ENCODE measurements at places on chromosomes 3 and 15.

DNA sequence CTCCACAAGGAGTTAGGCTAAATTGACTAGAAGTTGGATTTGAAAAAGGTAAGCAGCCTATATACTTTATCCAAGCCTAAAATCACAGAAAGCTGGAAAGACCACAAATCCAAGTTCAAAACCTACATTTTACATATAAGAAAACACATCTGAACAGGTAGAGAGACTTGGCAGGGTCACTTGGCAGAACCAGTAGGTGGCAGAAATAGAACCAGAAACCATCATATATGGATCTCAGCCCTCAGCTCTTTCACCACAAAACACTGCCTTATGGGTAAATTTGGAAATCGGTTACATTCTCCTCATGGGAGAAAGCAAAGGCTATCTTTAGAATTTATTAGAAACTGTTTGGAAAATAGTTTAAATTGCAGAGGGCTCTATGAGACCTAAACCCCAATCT lies 44.2 kb downstream of the MKRN2 start:
- ATAC-seq = no peak

DNA sequence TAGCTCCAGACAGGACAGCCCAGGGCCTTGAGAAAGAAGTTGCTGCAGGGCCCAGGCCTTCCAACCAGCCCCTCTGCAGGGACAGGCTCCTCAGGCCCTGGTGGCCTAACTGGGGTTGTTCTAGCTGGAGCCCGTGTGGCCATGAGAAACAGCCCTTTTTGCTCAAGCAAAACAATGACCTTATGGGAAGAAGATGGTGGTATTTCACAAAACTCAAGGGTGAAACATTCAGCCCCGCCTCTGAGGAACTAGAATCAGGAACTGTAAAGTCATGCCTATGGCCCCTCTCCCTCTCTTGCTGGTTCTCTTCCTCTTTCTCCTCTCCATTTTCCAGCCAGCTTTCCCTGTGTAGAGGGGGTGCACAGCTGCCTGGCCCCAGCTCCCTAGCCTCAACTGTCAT lies 273.3 kb downstream of the RPLP1 start:
- no peak for ATAC-seq

DNA sequence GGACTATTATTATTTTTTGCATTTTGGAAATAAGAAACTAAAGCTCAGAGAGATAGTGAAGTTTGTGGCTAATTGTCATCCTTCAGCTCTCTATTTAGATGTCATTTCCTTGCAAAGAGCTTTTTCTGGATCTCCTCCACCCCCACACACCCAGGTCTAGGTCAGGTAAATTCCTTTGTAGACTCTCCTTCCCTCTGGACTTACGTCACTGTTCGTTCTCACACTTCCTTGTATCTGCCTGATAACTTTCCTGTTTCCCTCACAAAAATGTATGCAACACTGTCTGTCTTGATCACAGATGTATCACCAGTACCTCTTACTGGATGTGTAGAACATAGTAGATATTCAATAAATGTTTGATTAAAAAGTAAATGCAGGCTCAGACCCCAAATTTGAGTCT lies 6.1 kb upstream of the MB21D2 start:
- no peak for ATAC-seq

- ATAC-seq = no peak
Observed at GRCh38 chr3:176950743-176951142, 246.5 kb downstream of the TBL1XR1 start.

GRCh38 chr3:197549261-197549885 lies 6.4 kb downstream of the BDH1 start:
- ATAC-seq = no peak

- ATAC-seq = peak; percentile 42
Observed at GRCh38 chr3:4983739-4984510, 4.7 kb downstream of the BHLHE40 start.

- ATAC-seq = peak; percentile 98
Observed at GRCh38 chr15:40743921-40744814, 10.9 kb downstream of the RMDN3 start.

DNA sequence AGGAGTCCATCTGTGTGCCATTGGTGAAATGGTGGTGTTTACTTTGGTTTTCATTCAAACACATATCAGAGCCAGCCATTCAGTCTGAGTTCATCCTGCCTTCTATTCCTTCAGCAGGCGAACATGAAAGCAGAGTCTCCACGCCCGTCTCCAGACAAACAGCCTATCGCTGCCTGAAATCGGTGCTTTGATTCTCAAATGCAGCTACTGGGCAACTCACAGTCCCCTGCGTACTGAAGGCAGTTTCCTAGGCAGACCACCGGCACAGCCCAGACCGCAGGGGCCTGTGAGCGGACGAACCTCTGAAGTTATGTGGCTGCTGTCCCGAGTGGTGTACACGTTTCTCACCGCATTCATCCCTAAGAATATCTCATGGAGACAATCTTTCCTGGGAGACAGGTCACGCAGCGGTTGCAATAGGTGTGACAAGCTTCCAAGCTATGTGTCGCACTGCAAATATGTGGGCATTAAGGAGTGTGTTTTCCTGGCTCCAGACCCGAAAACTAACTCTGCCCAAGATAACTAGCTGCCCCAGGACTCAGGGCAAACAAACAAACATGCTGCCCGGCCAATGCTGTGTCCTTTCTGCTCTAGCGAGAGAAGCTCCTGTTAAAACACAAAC lies 16.9 kb upstream of the RYR3 start:
- no peak for ATAC-seq

- ATAC-seq = no peak
Observed at GRCh38 chr3:27540231-27540630, 56.0 kb upstream of the SLC4A7 start.

GRCh38 chr15:57436961-57437360 lies 60.7 kb downstream of the CGNL1 start:
- no peak for ATAC-seq

DNA sequence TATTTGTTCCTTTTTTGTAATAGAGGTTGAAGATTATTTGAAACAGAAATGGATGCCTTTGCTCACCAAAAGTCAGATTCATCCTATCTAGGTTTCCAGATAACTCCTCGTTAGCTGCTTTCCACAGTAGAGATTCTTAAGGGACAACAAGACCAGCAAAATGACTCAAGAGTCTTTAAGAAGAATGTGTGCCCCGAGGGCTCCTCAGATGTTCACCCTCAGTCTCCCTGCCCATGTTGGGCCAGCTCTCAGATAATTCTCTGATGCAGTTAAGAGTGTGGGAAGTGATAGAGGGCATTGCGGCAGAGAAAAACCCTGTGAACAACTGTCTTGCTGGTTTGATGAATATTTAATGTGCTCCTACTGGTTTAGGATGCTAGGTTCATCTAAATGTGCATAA lies 251.1 kb downstream of the PTPRG start:
- no peak for ATAC-seq

- no peak for ATAC-seq
Observed at GRCh38 chr15:48855501-48856440, 22.2 kb upstream of the EID1 start.

GRCh38 chr15:71708741-71709140 lies 101.6 kb upstream of the NR2E3 start:
- ATAC-seq = no peak

DNA sequence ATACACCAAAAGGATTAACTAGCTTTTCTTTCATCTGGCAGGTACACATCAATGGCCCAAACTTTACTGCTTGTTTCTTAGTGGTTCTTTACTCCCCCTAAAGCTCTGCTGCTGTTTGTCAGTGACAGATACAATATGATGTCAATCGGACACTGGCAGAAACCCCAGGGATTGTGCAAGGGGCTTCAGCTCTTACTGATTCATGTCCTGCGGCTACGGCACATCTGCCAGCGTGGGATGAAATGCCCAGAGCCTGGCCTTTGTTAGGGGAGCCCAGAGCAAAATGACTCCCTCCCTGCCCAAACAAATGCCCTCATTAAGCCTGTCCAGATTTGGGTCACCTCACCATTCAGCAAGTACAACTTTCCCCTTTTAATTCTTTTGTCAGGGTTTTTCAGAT lies 28.3 kb downstream of the SRP14 start:
- no peak for ATAC-seq

GRCh38 chr3:13064159-13064868 lies 8.9 kb downstream of the IQSEC1 start:
- ATAC-seq = no peak

DNA sequence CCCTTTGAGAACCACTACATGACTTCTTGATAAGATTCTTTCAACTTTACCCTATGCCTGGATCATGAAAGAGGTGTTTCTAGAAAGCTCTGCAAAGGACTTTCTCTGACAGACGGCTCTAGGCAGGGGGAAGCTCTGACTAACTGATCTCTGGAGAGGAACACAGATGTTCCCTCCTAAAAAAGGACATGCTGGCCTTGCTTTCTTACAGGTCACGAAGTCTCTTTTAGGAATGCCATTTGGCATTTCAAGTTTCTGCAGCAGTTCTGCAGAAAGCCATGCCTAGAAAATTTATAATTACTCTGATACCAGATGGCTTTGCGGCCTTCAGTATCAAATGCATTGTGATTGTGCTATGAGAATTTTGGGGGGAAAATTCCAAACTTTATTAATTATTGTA lies 275.4 kb upstream of the CTDSPL start:
- ATAC-seq = no peak

DNA sequence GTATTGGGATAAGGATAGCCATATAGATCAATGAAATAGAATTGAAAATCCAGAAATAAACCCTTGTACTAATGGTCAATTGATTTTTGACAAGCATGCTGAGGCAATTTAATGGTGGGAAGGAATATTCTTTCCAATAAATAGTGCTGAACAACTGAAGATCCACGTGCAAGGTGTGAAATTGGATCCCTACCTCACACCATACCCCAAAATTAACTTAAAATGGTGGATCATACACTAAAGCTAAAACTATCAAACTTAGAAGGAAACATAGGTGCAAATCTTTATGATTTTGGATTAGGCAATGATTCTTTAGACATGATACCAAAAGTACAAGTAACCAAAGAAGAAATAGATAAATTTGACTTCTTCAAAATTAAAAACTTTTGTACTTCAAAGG lies 22.1 kb upstream of the SYNM start:
- no peak for ATAC-seq

GRCh38 chr15:51443282-51443914 lies 101.9 kb downstream of the GLDN start:
- no peak for ATAC-seq

GRCh38 chr3:157094751-157095480 lies 65.0 kb downstream of the CCNL1 start:
- no peak for ATAC-seq

DNA sequence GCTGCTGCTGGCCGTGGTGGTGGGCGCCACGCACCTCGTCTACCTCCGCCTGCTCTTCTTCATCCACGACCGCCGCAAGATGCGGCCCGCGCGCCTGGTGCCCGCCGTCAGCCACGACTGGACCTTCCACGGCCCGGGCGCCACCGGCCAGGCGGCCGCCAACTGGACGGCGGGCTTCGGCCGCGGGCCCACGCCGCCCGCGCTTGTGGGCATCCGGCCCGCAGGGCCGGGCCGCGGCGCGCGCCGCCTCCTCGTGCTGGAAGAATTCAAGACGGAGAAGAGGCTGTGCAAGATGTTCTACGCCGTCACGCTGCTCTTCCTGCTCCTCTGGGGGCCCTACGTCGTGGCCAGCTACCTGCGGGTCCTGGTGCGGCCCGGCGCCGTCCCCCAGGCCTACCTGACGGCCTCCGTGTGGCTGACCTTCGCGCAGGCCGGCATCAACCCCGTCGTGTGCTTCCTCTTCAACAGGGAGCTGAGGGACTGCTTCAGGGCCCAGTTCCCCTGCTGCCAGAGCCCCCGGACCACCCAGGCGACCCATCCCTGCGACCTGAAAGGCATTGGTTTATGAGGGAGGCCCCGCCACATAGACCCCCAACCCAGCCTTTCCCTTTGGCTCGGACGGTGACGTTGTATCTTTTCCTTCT lies 1.1 kb downstream of the GPR27 start:
- no peak for ATAC-seq

DNA sequence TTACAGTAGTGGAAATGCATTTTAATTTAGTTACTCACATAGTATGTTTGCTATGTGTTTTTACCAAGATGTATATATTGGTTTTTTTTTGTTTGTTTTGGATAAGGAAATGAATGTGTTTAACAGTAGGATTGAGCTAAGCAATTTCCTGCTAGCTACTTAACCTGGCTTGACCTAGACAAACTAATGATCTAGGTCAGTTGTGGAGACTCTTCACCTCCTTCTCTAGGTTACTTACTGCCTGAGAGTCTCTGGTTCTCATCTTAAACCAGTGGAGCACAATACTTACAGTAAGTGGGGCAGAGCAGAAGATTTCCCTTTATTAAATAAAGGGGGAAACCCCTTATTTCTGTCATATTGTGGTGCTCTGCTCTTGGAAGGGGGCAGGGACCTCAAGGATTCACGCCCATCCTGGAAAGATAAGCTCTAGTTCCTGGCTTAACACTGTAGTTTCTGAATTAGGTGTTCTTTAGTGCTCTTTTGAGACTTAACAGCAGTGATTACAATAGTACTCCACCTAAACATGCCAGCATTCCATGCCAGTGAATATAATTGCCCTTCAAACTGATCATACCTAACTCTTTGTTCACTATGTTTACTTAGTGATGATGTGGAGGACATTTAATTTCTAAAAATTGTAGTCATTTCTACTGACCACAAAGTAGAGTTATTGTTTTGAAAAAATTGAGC lies 79.9 kb downstream of the UBP1 start:
- no peak for ATAC-seq

GRCh38 chr15:91135201-91136130 lies 35.4 kb downstream of the SV2B start:
- ATAC-seq = no peak

DNA sequence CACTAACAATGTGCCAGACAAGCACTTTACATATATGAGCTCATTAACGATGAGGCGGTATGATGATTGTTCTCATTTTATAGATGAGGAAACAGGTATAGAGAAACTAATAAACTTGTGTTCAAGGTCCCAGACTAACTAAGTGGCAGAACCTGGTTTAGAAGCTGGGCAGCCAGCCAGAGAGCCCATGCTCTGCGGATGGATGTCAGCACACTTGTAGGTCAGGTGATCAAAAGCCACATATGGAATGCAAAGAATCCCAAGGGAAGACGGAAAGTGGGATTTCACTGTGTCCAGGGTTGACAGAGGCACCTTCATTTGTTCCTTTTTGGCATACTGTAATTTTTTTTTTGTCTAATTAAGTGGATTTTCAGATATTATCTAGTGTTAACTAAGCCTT lies 103.7 kb downstream of the EFL1 start:
- no peak for ATAC-seq

DNA sequence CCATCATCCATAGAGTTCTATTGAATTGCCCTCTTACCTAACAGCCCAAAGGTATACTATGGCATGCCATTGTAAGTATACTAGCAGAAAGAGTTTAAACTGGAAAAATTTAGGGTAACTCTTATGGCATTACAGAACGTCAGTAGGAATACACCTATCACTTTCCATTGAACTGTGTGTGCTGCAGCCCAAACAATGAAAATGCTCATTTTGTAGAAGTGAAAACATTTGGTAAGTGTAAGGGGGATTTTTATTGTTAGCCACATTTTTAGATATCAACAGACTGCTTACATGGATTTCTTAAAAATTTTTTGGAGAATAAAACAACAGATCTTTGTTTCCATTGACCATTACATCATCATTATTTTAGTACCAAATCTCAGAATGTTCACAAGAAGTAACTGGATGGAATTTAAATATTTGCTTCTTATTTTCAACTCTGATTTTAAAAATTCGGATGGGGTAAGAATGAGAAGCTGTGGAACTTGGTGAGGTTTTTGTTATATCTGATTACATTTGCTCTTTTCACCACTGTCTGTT lies 245.9 kb downstream of the UBE2E2 start:
- ATAC-seq = no peak

- ATAC-seq = peak; percentile 11
Observed at GRCh38 chr15:89090791-89091626, 2.8 kb downstream of the ABHD2 start.

GRCh38 chr3:194223951-194224350 lies 88.0 kb downstream of the HES1 start:
- no peak for ATAC-seq

- peak; percentile 34 for ATAC-seq
Observed at GRCh38 chr3:119221779-119222320, 18.8 kb downstream of the B4GALT4 start.
